HCT116 (cell line): ENCODE measurements at places on chromosomes 5 and 9. TPM values are rescaled to one million over a fixed set of nuclear protein-coding genes. Genes with fewer than 3 reads are reported as not detected.

- DNase-seq: no peak
Observed at GRCh38 chr5:34570721-34571676, 85.1 kb upstream of the RAI14 start.

- DNase-seq: no peak
Observed at GRCh38 chr5:105146867-105147266, 1584.3 kb upstream of the NUDT12 start.

KIF20A gene
- 74.2 TPM for total RNA-seq

MAMDC2 gene
- 1.2 TPM for total RNA-seq

DNA sequence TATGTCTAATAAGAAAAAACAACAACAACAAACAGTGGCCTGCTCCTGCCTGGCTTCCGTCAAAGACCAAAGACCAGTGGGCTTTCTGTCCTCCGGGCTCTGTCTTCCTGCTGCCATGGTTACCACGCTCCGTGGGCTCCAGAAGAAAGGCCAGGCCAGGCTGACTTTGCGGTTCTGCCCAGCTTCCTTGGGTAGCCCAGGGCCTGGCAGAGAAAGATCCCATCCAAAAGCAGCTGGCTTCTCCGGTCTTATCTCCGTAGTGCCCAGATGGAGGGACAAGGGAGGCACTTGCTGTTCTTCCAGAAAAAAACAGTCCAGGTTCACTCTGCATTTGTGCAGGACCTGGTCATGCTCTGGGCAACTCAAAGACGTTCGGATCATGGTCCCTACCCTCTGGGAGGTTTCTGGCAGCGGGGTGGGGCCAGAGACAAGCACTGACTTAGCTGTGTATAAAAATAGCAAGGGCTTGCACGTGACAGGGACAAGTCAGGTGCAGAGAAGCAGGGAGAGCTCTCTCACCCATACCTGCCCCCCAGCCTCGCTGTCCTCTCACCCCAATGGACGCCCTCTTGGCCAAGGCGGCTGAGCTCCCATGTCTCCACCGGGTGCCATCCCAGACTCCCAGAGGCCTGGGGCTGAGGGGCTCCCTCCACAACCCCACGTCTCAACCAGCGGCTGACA lies 212.2 kb downstream of the C9orf50 start:
- no peak for DNase-seq

DNA sequence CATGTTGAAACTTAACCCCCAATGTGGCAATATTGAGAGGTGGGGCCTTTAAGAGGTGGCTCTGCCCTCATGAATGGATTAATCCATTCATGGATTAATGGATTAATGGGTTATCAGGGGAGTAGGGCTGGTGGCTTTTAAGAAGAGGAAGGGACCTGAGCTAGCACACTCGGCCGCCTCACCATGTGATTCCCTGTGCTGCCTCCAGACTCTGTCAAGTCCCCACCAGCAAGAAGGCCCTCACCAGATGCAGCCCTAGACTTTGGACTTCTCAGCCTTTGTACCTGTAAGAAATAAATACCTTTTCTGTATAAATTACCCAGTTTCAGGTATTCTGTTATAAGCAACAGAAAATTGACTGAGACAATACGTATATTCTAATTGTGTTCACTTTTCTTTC lies 272.2 kb upstream of the DMRT1 start:
- DNase-seq: no peak

DNA sequence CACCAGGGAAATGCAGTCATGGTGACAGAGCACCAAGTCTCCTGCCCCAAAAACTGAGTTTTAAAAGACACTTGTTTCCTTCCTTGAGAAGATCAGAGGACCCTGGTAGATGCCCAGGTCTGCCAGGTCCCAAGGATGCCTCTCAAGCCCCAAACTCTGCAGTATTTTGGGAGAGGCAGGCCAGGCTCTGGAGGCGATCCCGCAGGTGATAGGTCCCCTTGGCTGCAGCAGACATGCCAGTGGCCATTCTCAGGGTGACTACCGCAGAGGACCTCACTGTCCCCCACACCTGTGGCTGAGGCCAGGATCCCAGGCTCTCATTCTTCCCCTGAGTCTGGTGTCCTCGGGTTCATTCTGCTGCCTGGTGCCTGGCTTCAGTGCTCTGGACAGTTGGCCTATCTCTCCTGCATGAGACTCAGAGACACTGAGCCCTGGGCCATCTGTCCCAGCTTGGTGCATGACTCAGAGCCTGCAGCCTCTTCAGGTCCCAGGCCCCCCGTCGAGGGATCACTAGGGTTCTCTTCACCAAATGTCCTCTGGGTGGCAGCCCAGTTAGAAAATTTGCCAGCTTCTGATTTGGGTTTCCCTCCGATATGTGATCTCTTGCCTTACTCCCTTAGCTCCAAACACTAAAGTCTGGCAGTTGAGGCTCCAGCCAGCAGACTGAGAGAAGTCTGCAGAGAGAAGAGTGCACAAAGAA lies 59.7 kb upstream of the GARNL3 start:
- DNase-seq: no peak

- no peak for DNase-seq
Observed at GRCh38 chr9:72997387-72997995, 44.6 kb upstream of the ALDH1A1 start.

DNA sequence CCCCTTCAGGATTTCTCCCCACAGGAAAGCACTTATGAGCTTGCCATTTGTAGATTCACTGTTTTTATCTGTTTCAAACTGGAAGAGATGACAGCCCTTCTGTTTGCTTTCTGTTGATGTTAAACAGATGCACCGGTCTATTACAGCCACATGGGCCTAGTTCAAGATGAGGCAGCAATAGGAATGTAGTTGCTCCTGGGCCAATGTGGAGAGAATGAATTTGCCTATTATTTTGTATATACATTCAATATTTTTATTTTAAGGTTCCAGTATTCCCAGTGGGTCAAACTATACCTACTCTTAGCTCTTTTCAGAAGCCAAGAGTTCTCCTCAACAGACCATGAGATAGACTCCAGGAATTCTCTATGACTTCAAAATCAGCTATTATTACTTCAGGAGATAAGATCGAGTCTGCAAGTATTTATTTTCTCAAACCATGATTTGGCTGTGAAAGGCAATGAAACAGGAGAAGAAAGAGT lies 461.6 kb downstream of the RASEF start:
- no peak for DNase-seq

GRCh38 chr9:22201256-22201655 lies 192.2 kb upstream of the CDKN2B start:
- no peak for DNase-seq

DNA sequence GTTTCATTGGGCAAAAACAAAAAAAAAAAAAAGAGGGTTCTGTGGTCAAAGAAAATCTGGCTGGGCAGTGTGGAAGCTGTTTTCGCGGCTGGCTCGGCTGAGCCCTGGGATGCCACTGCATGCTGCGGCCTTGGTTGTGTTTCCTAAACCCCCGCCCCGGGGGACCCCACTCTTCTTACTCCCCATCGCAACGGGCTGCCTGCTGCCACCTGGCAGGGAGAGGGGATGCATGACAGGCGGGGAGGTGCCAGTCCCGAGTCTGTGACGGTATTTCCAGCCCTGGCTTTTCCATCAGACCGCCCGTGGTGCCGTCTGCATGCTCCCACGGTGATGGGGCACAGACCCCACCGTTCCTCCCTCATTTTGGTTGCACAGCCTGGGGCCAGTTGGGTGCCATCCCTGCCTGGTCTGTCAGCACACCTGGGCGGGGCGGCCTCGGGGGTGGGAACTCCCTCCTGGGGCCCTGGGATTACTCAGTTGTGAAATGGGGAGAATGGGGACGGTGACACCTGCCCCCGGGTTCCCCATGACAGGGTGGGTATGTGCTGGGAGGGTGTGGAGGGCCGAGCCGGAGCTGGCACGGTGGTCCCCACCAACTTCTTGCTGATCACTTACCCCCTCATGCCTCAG lies 101.0 kb downstream of the RXRA start:
- no peak for DNase-seq

- DNase-seq: no peak
Observed at GRCh38 chr5:27125856-27126255, 87.5 kb upstream of the CDH9 start.

DNA sequence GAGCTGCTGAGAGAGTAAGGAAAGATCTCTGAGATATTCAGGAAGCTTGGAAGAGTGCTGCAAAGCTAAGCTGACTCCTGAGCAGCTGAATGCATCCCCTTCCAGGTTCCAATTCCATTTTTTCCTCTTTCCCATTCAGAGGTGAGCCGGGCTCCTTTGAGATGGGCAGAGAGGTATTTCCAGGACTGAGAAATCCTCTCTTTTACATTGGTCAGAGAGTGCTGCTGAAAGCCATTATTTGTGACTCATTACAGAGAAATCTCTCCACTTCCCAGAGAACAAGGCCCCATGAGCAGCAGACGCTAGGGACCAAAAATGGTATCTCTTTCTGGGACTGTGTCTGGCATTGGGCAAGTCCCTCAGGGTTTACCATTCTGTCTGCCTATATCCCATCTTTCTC lies 3.7 kb downstream of the MCTP1 start:
- peak; percentile 69 for DNase-seq

DNA sequence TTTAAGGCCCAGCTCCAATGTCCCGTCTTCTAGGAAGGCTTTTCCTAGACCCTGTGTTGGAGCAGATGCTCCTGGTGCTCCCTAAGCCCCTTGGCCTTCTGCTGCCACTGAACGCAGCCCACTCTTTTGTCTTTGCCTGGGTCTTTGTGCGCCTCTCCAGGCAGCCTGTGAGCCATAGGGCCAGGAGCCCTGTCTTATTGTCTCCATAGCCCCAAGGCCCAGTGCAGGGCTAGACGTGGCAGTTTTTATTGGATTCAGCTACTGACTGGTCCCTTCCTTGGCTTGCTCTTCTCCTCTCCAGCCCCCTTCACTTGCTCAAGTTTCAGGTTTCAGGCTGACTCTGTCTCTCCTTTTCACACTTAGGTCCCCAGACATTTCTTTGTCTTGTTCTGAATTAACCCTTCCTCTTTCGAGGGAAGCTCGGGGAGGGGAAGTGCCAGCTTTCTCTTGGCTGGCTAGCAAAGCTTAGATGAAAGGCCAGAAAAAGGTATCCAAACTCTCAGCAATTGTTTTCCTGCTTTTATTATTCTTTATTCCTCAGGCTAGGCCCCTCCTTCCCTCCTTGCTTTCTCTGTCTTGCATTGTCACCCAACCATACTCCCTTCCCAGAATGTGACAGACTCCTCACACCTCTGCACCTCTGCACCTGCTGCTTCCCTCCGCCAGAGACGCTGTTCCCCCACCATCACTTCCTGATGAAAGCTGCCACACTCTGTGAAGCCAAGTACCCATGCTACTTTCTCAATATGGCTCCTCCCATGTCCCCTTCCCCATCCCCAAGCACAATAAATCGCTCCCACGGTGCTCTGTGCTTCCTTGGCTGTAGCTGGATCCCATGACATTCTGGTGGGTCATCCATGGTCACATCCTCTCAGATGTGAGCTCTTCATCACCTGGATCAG lies 101.6 kb upstream of the CPEB4 start:
- DNase-seq: no peak

DNA sequence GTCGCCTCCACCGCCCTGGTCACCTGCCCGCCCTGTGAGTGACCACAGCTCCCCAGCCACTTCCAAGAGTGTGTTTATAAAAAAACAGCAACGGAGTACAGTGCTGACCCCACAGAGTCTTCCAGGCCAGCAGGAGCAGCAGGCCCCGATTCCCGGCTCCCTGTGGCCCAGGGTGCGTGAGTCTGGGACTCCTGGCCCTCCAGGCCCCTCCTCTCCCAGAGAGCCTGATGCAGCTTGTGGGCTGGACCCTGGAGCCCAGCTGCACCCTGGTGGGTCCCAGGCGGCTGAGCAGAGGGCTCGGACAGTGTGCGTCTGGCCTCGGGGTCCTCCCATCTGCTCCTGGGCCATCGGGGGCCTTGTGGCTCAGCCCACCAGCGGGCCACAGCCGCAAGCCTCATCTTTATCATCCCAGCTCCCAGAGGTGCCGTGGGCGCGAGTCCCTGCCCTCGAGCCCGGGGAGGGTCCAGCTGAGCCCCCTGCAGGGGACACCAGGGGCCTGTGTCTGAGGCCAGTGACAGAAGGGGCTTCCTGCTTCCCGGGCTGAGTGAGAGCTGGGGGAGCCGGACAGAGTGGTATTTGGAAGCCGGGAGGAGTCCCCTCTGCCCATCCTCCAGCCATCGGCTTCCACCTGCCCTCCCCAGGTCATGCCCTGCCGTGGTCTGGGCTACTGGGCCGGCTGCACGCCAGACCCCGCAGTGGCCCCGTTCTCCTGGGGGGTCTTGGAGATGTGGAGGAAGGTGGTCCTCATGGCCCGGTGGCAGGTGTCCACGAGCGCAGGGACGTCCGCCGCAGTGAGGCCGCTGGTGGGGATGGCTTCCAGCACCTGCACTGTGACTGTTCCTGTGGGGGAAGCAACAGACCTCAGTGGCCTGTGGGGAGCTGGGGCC lies 10.6 kb downstream of the EGFL7 start:
- DNase-seq: no peak

SLC6A7 gene
- total RNA-seq: not detected

DNA sequence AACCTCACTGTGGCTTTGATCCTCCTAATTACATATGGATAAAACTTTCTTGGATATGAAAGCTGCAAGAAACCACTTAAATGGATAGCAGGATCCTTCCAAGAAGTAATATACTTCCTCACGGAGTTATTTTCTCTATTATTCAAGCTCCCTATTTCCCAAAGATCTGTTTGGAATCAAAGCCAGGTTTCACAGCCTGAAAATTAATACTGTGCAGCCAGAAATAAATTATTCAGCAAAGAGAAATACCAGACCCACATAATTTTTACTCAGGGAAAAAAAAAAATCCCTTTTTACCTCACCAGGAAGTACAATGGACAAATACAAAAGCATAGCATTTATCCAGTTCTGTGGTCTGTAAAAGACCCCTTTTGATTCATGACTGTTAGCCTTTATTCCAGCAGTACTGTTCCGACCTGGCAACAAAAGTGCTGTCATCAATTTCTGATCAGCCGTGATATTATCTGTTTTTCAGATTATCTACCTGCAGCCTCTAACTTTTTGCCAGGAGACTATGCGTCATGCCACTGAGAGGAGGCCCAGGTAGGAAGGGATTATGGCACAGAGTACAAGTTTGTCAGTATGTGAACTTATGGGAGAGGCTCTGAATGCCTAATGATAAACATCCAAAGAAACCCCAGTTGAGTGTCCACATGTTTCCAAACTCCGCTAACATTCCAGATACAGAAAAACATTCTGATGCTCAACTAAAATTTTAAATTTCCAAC lies 57.0 kb downstream of the FBN2 start:
- no peak for DNase-seq

DNA sequence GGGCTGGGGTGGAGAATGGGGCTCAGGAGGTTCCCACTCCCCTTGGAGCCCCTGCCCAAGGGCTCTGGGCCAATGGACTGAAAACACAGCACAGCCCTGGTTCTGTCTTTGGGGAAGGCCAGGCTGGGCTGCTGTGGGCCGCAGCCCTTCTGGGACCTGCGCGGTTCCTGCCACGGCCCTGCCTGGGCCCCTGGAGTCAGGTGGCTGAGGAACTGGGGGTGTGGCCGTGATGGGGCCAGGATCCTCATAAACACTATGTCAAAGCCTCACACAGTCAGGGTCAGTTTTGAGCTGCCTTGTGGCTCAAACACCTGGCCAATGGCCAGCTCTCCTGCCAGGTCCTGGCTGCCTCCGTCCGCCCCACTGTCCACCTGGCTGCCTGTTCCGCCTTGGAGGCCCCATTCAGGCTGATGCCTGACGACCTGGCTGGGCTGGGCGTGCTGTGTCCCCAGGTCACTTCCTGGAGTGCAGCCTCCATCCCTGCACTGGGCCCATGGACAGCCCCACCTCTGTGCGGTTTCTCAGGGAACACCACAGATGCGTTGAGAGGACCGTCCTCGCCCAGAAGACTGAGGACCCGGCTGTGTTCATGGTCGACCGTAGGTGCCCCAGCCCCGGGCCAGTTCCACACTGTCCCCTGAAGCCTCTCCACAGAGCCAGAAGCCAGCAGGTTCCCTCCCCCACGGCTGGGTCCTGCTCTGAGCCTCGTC lies 27.5 kb downstream of the PAEP start:
- no peak for DNase-seq

GRCh38 chr5:170059221-170059620 lies 46.5 kb upstream of the FOXI1 start:
- no peak for DNase-seq

C5orf46 gene
- not detected for total RNA-seq
